CD4-positive, alpha-beta T cell treated with Interferon alpha-2 for 1 hour (primary cell): ENCODE measurements at places on chromosomes 5 and 9.

- no peak for DNase-seq
These were observed 27.3 kb upstream of the PHYKPL start for GRCh38 chr5:178259623-178260536.

- no peak for DNase-seq
These were observed 8.2 kb upstream of the AHRR start for GRCh38 chr5:313265-313664.

- DNase-seq, result no peak
These were observed 169.2 kb downstream of the SLIT3 start for GRCh38 chr5:169131616-169132301.

- no peak for DNase-seq
These were observed 62.1 kb upstream of the VLDLR start for GRCh38 chr9:2559192-2560152.

DNA sequence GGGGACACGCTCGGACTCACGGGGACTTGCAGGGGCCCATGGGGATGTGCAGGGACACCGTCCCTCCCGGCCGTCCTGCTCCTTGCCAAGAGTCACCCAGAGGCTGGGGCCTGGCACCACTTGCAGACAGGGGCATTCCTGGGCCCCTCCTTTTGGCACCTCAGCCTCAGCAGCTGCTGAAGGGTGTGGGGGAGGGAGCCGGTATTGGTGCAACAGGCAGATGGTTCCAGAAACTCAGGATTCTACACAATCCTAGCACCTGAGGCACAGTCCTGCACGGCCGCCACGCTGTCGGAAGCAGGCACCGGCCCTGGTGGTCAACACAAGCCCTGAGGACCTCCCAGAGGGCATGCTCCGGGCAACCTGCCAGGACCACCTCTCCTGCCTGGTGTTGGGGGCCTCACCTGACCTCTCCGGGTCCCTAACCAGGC lies 19.3 kb upstream of the SLC12A7 start:
- no peak for DNase-seq

GRCh38 chr5:124648902-124649467 lies 97.5 kb downstream of the ZNF608 start:
- DNase-seq, result no peak

- DNase-seq, result no peak
These were observed 792.8 kb upstream of the NUDT12 start for GRCh38 chr5:104355350-104355749.

- no peak for DNase-seq
These were observed 588.3 kb downstream of the DNAH5 start for GRCh38 chr5:13356226-13356625.

- no peak for DNase-seq
These were observed 235.8 kb downstream of the YTHDC2 start for GRCh38 chr5:113749334-113749733.

DNA sequence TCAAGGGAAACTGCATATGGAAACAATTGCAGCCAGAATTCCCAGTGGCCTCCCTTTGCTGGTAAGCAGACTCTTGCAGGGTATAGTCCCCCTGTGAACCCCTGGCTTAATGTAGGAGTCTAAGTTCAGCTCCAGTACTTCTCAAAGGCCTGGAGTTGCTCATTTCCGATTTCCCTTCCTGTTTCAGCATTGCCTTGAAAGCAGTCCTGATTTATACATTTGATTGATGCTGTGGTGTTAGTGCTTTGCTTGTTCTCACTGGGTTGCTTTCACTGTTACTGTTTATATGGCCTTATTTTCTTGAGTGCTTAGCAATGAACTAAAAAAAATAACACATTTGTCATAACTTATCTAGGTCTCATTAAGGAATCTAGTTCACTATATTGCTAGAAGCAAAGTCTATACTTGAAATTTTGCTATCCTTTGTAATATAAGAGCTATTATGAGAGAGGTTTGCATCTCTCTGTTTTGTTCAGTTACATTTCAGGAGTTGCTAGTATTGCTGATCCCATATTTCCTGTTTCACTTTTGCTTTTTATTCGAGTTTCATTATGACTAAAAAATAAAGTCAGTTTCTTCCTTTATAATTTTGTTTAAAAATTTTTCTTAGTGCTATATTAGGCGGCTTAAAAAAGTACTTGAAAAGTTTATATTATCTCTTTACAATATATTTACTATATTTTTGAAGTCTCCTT lies 122.4 kb upstream of the NMUR2 start:
- peak; percentile 5 for DNase-seq
